ENCODE measurements at places on chromosomes 1 and 21. TPM values are rescaled to one million over a fixed set of nuclear protein-coding genes. Genes with fewer than 3 reads are reported as not detected.

DNA sequence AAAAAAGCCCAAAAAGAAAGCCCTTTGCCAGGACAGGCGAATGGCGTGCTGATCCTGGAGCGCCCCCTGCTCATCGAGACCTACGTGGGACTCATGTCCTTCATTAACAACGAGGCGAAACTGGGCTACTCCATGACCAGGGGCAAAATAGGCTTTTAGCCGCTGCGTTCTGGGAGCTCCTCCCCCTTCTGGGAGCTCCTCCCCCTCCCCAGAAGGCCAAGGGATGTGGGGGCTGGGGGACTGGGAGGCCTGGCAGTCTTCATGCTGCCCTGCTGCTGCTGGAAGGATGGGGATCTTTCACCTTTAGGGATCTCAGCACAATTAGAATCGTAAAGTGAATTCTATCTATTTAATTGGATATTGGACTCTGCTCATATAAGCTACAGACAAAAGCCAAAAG lies 3.6 kb downstream of the TPRG1L start:
- DNase-seq, result no peak

GRCh38 chr21:45082736-45083135 lies 8.4 kb downstream of the ADARB1 start:
- no peak for DNase-seq

- no peak for DNase-seq
These were observed 445.1 kb downstream of the SIPA1L2 start for GRCh38 chr1:232184561-232185530.

The RCAN3 gene
- 27.1 TPM for total RNA-seq

DNA sequence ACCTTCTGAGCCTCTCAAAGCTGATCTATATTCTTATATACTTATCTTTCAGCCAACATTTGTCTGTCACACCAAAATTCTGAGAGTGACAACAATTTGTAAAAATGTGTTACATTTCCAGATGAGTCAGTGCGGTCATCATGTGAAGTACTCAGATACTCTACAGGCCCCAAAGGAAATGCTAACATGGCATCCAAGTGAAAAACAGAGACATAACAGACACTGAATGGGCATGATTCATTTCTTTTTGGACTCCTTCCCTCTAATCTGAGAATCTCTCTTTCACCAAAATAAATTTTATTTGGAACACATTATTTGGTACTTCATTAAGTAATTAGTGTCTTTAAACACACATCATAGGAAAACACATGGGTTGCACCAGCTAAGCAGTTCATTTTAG lies 96.6 kb downstream of the SLC44A5 start:
- no peak for DNase-seq

Measured in kidney (tissue), 22 donors.